Activated CD8-positive, alpha-beta memory T cell treated with anti-CD3 and anti-CD28 coated beads for 4 hours (primary cell): ENCODE measurements at places on chromosomes 13 and 19.

DNA sequence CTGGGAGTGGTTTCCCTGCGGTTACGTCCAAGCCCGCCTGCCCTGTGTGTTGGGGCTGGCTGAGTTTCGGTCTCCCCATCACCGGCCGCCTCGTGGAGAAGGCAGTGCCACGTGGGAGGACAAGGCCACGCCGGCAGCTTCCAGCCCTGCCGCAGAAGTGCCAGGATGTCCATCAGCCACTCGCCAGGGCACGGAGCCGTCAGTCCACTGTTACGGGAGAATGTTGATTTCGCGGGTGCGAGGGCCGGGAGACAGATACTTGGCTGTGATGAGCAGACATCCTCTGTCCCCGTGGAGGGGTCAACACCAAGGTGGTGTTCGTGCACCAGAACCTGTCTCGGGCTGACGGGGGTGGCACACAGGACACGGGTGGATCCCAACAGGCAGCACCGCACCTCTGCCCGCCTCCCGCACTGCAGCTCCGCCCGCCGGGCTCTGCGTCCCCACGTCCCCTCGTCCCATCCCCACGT lies 86.4 kb upstream of the MCF2L start:
- no peak for DNase-seq

GRCh38 chr13:31042481-31043165 lies 110.2 kb downstream of the TEX26 start:
- DNase-seq: no peak

GRCh38 chr13:21208652-21209154 lies 32.2 kb downstream of the MRPL57 start:
- DNase-seq: no peak

DNA sequence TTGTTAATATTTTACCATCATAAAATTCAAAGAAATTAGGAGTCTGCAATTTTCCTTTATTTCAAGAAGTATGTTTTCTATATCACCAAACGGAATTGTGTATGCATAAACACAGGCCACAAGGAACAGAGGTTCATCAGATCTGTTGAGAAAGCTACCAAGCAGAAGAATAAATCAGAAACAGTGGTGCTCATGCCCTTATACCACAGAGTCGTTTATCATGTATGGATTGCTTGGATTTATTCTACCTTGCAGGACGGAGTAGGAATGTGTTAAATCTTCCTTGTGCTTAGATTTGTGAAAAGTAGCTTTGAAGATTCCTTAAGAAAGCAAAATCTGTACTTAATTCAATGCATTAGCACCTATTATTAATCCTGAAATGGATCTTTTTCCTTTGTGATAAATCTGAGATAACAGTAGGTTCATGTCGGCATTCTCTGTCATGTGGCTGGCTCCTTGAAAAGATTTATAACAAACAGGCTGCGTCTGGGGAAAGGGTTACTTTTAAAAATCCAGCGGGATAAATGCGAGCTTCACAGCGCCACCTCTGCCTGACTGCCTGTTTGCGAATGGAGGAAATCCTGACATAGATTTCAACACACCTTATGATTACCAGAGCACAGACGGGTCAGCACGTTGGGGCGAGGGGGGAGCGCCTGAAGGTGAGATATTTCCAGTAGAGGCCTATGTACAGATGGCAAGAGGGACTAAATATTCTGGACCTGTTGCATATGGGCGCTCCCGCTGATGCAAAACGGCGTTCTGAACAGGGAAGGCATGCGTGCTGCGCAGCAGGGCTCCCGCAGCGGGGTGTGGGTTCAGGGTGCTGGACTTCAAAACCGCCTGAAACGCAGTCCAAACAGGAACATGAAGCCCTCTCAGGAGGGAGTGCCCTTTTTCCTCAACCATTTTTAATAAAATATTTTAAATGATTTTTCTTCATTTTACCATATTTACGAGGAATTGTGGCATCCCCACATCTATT lies 445.5 kb upstream of the SGCG start:
- DNase-seq: no peak

DNA sequence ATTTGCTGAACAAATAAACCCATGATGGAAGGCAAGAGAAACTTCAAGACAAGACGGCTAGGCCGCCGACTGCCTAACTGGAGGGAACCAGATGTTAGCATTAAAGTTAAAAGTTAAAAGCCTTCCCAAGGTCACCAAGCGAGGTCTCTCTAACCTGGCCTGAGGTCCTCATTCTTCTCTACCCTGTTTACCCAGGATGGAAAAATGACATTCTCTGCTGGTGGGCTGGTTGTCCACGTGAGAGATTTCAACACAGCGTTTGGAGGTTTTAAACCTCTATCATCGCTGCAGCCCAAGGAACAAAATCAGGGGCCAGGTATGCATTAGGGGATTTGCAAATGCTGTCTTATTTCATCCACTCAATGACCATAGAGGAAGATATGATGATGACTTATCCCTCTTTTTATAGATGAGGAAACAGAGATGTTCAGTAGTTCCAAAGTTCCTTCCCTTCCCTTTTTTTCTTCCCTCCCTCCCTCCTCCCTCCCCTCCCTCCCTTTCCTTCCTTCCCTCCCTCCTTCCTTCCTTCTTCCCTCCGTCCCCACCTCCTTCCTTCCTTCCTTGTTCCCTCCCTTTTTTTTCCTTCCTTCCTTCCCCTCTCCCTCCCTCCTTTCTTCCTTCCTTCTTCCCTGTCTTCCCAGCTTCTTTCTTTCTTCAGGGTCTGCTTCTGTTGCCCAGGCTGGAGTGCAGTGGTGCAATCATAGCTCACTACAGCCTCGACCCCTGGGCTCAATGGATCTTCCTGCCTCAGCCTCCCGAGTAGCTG lies 79.7 kb downstream of the INSR start:
- no peak for DNase-seq

DNA sequence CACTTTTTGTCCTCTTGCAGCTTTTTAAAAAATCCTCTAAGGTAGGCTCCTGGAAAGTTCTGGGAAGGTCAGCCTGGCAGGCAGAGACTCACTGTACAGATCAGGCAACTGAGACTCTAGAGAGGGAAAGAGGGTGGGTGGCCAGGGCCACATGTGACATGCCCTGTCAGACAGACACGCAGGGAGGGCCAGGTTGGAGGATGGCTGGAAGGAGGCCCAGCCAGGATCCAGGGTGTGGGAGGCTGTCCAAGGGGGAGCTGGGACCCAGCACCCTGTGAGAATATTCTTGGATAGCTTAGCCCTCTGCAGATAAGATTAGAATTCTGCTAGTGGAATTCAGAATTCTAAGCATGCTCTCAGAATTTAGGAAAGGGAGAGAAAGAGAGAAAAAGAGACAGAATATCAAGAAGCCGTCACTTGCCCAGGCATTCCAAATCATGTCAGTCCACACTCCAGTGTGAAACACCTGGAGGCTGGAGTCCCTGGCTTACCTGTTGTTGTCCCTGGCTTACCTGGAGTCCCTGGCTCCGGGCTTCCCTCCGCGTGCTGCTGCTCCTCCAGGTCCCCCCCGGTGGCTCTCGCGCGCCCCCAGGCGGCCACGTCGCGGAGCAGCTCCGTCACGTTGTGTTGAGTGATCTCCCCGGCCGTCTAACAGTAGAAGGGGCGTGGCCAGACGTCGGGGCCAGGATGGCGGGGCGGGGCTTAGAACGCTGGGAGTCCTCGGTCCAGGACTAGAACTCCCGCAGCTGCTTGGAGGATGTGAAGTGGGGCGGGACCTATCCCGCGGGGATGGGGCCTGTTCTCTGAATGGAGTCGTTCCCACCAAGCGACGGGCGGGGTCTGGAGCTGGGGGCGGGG lies 2.8 kb upstream of the TNNI3 start:
- peak; percentile 69 for DNase-seq

- no peak for DNase-seq
Measured at GRCh38 chr13:48892688-48893075, 83.0 kb upstream of the FNDC3A start.

DNA sequence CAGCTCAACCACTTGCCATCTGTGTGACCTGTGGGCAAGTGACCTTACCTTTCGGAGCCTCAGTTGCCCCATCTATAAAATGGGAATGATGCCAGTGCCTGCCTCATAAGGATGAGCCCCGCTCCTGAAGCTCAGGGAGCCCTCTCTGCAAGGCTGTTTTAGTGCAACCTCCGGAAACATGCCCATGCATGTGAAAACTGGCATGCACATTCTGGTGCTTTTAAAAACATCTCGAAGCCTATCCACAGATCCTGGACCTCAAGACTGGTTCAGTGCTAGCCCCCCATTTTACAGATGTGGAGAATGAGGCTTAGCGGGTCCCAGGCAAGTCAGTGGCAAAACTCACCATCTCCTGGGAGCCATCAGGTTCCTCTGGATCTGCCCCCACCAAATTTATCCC lies 5.6 kb downstream of the CADM4 start:
- DNase-seq: no peak
